ENCODE measurements at places on chromosomes 4 and X.

- no peak for DNase-seq
Observed at GRCh38 chrX:151975228-151975593, 735 bp upstream of the GABRE start.

DNA sequence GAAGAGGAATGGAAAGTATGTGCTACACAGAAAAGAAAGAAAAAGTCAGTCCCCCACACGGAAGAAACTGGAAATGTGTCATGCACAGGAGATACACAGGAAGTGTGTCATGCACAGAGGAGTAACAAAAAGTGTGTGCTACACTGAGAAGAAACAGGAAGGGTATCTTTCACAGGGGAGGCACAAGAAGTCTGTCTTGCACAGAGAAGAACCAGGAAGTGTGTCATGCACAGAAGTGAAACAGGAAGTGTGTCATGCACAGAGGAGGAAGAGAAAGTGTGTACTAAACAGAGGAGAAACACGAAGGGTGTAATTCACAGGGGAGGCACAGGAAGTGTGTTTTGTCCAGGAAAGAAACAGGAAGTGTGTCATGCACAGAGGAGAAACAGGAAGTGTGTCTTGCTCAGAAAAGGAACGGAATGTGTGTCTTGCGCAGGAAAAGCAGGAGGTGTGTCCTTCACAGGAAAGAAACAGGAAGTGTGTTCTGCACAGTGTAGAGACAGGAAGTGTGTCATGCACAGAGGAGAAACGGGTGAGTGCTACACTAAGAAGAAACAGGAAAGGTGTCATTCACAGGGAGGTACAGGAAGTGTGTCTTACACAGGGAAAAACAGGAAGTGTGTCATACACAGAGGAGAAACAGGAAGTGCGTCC lies 527.2 kb upstream of the PRKX start:
- no peak for DNase-seq

- DNase-seq, result no peak
Observed at GRCh38 chrX:141221611-141222010, 20.7 kb downstream of the SPANXC start.

DNA sequence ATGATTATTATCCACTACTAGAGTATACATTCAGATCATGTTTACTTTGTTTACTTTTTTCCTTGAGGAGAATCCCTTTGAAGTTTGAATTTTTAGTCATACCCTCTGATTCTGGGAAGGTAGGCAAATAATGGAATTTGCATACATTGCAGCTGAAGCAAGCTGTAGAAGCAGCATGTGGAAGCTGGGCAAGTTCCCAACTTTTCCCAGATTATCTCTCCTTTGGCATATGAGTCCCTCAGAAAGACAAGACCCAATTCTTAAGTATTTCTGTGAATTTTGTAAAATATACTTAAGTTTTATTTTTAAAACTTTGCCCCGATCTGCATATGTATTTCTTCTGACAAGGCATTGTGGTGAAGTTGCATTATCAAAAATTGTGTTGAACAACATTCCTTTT lies 94.9 kb downstream of the CNKSR2 start:
- no peak for DNase-seq

- DNase-seq, result peak; percentile 3
Observed at GRCh38 chr4:155667568-155668511, 1.2 kb downstream of the GUCY1A1 start.

- no peak for DNase-seq
Observed at GRCh38 chr4:8095956-8096689, 62.5 kb downstream of the ABLIM2 start.

GRCh38 chr4:91057871-91058270 lies 930.7 kb downstream of the CCSER1 start:
- no peak for DNase-seq

DNA sequence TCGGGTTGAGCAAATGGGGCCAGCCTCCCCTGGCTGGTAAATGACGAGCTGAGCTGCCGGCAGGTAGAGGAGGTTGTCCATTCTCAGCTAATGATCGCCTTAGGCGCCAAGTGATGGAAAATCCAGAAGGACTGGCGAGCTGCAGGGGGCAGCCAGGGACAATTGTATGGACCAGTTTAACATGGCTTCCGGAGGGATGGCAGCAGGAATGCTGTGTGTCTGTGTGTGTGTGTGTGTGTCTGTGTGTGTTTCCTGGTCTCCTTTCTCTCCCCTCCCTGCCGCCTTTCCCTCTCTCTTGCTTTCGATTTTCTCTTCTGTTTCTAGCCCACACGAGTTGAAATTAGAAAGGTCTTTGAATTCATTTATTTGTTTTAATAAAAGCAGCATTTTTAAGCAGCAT lies 45.2 kb upstream of the BCOR start:
- no peak for DNase-seq

- no peak for DNase-seq
Observed at GRCh38 chr4:67167849-67168248, 377.5 kb downstream of the CENPC start.

GRCh38 chrX:31213941-31214340 lies 142.1 kb upstream of the FTHL17 start:
- DNase-seq, result no peak

DNA sequence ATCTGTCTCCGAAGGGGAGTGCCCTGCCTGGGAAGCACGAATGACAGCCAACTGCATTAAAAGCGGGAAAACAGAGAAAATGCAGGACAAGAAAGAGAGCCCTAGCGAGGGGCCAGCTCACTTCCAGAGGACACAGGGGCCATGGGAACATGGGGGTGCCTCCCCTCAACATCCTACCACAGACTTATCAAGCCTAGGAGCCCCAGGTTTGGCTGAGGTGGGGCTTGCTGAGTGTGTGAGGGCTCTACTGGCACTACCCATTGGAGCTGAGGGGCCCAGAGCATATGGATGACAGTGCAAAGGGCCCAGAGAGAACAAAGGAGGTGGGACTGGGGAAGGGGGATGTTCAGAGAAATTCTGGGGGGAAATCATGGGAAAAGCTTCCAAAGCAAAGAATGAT lies 101.8 kb downstream of the PJA1 start:
- no peak for DNase-seq

- no peak for DNase-seq
Observed at GRCh38 chr4:2390784-2391421, 27.5 kb downstream of the ZFYVE28 start.

DNA sequence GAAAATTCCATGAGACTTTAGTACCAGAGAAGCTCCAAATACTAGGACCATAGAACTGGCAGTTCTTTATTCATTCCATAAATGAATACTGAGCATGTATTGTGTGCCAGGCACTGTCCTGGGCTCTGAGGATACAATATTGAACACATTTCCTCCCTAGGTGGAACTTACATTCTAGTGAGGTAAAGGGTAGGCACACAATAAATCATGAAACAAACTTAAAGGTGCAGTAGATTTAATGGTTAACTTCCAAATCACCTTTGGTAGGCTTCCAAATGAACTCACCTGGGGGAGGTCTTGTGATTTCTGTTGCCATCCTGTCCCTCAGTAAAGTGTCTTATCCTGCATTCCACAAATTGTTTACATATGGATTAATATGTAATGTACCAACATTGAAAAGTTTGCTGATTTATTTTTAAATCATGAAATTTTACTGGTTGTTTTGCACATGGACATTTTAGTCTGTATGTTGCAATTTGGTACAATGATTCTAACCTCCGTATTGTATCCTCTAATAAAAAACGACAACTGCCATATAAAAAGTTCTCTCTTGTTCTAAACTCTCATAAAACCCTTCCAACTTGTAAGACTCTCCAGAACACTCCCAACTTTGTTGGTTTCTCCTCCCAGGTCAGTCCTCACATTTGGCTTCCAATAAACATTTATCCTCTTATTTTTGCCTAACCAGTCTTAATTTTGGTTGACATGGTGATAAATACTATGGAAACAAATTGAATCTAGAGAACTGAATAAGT lies 4.5 kb upstream of the MAGEA11 start:
- DNase-seq, result no peak

- DNase-seq, result no peak
Observed at GRCh38 chr4:17912011-17912410, 101.2 kb downstream of the NCAPG start.

GRCh38 chr4:166822386-166822785 lies 411.9 kb downstream of the SPOCK3 start:
- DNase-seq, result no peak

DNA sequence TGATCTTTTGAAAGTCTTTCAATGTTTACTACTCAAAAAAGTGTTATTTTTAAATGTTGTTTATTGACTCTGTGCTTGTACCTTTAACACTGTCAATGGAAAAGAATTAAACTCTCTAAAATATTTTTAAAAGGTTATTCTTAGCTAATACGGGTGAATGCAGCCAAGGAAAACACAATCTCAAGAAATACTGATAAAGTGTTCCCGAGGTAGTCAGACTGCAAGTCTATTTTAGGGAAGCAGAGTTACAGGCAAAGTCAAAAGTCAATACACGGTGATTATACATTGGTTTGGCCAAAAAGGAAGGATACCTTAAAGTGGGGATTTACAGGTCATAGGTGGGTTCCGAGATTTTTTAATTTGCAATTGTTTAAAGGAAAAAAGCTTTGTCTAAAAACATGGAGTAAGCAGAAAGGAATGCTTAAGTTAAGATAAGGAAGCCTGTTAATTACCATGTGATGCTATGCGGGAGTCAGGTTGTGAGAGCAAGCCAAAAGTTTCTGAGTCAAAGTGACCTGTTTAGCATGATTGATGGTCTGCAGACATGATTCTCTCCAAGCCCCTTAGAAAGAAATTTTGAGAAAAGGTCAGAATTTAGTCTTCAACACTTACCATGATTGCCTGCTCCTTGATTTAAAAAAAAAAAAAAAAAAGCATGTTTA lies 288.4 kb downstream of the KLHL4 start:
- DNase-seq, result no peak

DNA sequence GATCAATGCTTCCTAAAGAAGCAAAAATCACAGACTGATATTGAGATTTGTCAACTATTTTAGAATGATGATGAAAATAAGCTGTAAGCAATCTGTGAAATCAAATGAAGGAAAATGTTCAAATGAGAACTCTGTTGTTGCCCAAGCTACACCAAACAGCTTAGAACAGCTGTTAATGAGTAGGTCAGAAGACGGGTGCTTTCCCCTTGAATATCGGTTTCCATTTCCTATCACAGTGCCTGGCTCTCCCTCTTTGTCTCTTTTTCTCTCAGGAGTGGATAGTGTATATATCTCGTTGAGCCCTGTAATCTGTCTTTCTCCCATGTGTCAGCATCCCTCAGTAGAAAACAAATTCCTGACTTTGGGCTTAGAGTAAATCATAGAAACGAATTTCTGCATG lies 1592.9 kb upstream of the TENM3 start:
- DNase-seq, result no peak

GRCh38 chr4:186537843-186538521 lies 17.4 kb downstream of the MTNR1A start:
- no peak for DNase-seq

GRCh38 chr4:8191136-8191747 lies 7.8 kb upstream of the SH3TC1 start:
- no peak for DNase-seq

- no peak for DNase-seq
Observed at GRCh38 chr4:69829678-69830077, 30.3 kb downstream of the SULT1E1 start.

DNA sequence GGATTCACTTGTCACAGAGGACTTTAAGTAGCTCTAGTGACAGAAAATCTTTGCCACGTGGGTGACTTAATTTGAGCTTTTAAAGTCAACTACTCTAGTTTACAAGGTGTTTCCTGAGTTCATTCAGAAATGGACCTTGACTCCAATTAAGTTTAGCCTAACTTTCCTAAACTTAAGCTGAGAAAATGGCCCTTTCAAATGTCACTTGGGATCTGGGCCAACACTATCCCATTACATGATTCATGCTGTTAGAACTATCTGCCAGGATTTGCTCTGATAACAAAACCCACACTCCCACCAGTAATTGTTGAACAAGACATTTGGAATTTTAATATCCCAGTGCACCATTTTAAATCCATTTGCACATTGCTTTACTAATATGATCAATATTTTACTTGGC lies 40.8 kb downstream of the C4orf46 start:
- DNase-seq, result no peak

DNA sequence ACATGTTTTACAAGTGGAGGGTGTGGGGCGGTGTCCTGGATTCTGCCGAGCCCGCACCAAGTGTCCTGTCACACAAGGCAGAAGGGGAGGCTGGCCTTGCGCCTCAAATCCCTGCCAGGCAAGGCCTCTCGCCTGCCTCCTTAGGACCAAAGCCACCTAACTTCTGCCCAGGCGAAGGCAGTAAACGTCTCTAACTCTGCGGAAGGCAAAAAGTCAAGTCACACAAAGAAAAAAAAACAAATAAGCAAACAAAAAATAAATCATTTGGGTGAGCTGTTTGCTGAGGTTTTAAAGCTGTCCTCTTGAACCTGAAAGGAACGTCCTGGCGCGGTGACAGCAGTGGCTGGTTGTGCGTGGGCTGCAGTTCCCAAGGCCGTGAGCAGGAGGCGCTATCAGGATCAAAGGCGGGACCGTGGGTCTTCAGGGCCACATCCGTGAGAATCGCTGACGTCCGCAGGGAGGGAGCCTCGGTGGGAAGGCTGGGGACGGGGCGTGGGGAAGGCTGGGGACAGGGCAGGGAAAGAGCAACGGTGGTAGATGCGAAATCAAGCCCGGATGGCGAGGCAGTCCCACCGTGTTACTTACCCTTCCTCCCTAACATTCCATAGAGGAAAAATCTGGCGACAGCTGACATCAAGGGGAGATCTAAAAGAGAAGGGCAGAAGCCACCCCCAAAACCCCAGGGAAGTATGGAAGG lies 99.1 kb downstream of the TRAPPC11 start:
- DNase-seq, result no peak

GRCh38 chr4:31692399-31692940 lies 972.3 kb downstream of the PCDH7 start:
- DNase-seq, result no peak

DNA sequence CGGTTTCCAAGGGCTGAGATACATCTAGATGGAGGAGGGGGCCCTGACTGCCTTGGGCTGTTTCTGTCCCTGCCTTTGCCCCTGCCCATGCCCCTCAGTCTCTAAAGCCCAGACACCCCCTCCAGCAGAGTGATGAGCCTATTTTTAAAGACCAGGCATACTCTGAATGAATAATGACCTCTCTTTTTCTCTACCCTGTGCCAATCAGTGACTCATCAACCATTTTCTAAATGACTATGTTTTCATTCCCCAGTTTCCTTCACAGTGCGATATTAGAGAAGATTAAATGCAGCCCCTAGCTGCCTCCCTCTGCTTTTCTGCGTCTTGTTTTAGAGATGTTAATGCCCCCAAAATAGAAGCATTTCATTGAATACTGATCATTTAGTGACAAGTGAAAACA lies 15.5 kb upstream of the NHS start:
- no peak for DNase-seq

GRCh38 chr4:106329041-106329618 lies 12.8 kb downstream of the AIMP1 start:
- DNase-seq, result no peak

DNA sequence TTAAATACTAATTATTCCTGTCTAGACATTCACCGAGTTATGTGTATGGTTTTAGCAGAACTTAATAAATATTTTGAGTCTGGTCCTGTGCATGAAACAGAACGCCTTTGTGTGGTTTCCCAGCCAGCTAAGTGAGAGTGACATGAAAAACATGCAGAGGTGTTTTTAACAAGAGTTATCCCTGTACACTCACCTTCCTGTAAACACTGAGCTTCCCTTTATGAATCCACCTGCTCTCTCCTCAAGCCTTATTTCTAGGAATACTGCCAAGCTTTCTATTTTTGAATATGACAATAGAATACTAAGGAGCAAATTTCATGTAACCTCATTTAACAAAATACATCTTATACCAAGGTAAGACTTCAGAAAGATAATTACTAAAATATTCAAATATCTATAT lies 270.3 kb upstream of the CTSO start:
- DNase-seq, result no peak

GRCh38 chr4:26727844-26728243 lies 132.8 kb upstream of the STIM2 start:
- DNase-seq, result no peak

GRCh38 chr4:99763635-99764101 lies 53.0 kb upstream of the DAPP1 start:
- no peak for DNase-seq
